ENCODE measurements at places on chromosomes 1 and 21.

DNA sequence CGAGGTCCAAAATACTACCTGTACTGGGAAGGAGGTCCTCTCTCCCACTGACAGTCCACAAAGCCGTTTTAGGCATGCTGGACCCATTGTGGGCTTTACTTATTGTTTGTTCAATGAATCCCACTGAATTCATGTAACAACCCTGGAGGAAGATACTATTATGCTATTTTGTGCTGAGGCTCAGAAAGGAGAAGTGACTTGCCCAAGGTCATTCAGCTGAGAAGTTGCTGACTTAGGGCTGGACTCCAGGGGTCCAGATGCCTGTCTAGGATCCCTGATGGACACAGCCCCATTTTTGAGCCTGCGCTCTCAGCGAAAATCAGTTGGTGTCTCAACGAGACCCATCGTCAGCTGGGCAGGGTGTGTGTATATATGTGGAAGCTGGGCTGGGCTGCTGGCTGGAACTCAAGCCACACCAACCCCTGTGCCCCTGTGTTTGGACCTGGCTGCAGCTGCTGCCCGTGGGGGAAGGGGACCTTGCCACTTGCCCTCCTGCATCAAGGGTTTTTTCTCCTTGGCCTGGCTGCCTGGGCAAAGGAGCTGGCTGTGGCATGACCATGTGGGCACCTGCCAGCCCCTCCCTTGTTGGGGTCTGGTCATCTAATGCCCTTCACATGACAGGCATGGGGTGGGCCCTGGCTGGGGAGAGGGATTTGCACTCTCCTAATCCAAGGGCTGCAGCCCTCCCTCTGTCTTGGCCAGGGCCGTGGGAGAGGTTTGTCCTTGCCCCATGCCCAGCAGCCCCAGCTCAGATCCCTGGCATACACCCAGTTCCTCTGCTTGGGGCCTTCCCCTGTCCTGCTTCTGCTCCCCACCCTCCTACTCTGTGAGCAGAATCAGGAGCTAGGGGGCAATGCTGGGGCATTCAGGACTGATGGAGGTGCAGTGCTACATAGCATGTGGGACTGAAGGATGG is 15.0 kb downstream of the KCNQ4 start:
- DNase-seq = no peak

DNA sequence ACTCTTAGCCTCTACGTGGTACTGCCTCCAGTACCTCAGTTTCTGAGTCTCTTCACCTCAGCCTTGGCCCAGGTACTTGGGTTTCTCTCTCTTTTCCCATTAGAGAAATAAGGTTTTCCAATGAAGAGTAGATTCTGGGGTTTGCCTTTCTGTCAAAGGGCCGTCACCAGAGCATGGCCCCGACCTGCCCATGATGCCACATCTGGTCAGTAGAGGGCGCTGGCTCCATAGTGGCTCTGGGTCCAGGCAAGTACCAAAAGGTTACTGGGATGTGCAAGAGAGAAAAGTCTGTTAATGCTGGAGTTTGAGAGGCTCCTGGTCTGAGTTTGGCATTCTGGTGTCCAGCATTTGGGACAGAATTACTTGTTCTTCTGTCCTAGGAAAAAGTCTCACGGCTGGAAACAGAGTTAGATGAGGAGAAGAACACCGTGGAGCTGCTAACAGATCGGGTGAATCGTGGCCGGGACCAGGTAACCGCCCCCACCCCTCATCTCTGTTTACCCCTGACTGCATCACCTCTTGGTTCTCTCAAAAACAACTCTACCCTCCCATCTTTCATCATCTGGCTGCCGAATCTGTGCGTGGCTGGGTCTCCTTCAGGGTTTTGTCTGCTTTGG is 5.3 kb upstream of the TUFT1 start:
- DNase-seq = no peak

- DNase-seq = no peak
These were observed 549.6 kb downstream of the KIF26B start for GRCh38 chr1:245704341-245704740.

GRCh38 chr1:179169616-179170467 is 59.6 kb downstream of the ABL2 start:
- peak; percentile 67 for DNase-seq

GRCh38 chr1:86061551-86061990 is 95.0 kb downstream of the COL24A1 start:
- no peak for DNase-seq

DNA sequence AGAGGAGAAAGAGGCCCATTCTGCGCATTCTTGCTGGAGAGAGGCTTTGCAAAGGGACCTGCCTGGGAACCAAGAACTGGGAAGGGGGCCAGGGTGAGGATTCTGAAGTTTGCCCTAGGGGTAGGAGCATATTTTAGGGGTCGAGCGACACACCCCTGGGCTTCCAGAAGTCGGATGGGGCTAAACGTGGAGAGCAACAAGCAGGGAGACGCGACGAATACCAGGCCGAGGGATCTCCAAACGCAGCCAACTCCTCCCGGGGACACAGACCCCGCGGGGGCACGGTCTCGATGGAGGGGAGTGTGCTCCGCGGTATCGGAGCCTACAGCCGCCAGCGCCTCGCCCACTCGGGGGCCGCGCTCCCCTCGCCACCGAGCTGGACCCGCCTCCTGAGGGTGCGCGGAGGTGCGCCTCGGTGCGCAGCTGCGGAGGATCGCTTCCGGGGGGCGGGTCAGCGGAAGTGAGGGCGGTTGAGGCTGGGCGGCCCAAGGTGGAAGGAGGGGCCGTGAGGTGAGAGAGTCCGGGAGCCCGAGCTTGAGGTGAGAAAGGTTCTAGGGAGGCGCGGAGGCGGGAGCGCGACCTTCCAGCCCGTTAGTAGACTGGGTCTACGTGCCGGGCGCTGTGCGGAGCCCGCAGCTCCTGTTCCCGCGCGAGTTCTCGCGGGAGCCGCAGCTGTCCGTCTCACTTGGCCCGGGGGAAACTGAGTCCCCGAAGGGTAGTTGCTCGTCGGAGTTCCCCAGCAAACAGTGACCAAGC is at the start of gene MTFR1L:
MTFR1L (plus strand) TSS at position 464 of the 756 bp plus-strand sequence. CDS start 3,151 bp downstream, outside the sequence.
- DNase-seq = no peak

DNA sequence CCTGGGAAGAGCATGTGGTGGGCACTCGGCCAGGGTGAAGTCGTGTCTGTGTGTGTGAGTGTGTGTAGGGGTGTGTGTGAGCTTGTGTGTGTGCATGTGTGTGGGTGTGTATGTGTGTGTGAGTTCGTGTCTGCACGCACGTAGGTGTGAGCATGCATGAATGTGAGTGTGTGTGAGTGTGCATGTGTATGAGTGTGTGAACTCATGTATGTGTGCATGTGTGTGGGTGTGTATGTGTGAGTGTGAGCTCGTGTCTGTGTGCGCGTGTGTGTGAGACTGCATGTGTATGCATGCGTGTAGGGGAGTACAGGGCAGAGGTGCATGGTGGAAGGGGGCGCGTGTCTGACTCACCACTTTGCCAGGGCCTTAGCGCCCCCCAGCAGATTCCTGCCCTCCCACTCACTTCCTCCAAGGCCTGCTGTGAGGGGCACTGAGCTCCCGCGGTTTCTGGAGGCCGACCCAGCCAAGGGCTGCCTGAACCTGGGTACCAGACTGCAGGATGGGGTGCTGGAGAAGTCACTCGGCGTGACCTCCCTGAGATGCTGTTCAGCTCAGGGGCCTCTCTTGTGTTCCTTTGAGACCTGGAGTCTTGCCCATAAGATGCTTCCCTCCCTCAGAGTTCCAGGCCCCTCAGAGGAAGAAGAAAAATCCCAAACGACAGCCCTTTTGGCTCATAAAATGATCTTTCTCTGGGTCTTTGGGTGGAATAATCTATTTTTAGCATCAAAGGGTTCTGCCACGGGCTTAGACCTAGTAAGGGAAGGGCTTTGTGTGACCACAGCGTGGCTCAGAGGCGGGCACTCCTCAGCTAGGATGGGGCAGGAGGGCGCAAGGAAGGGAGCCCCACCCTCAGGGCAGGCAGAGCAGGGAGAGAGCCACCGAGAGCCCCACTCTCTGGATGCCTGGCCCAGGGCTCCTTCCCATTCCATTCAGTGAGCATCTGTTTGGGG is 41.1 kb upstream of the RUNX3 start:
- DNase-seq = no peak

DNA sequence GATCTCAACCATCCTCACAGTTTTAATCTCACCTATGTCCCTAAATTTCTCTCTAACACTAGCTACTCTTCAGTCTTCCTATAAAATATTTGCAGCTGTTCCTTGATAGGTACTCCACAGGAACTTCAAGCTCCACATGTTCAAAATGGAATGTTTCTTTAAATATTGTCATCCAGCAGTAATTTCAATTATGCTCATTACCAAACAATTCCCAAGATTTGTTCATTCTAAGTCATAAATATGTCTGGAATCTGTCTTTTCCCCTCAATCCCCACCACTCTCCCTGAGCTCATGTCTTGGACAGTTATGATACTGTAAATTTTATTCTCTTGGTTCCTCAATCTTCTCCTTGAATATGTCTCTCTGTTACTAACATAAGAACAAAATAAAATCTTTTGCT is 214.4 kb downstream of the NRIP1 start:
- DNase-seq = peak; percentile 47

GRCh38 chr1:55893155-55893554 is 678.0 kb upstream of the USP24 start:
- DNase-seq = no peak

GRCh38 chr1:6348511-6349191 is 44.9 kb downstream of the ACOT7 start:
- no peak for DNase-seq

- DNase-seq = no peak
These were observed 5.8 kb downstream of the PCNT start for GRCh38 chr21:46329796-46330195.

GRCh38 chr1:107795441-107795840 is 169.5 kb downstream of the VAV3 start:
- DNase-seq = no peak

GRCh38 chr1:9716404-9717192 is 65.1 kb downstream of the PIK3CD start:
- no peak for DNase-seq

DNA sequence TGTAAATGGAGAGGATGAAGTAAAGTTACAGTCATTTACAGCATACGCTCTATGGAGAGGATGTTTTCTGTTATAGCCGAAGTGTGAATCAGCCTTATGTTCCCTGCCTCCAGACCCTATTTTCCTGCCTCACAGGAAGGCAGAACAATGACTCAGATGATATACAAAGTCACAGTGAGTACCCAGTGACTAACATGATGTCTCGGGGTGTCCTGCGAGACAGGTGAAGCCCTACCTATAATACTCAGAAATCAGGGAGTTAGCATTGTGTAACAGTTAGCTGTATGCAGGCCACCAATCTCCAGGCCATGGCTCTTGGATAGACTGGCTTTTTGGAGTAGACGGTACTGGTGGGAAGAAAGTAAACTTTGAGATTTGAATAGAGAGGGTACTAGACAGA is 55.6 kb upstream of the FBXO28 start:
- DNase-seq = no peak

DNA sequence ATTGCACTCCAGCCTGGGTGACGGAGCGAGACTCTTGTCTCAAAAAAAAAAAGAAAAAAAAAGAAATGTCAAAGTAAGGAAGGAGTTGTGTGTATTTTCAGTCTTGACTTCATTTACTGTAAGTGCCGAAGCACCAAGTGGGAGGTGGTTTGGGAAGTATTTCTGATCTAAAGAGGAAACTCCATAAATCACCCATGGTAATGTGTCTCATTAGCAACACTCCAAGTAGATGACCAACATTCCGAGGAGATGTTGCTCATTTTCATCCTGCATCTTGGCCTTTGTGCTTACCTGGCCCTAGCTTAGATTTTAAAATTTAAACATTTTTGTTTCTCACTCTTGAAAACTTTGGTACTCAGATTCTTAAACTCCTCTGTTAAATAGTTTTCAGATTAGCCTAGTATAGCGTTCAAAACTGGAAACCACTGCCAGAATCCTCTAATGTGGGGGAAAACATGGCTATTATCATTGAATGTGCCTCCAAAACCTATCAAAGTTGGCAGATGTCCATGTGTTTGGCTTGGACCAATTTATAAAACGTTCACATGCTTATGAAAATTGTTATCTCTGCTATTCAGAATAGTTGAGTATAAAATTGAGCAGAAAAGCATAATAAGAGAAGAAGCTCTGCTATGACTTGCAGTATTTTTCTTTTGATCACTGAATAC is 110.4 kb downstream of the NFIA start:
- no peak for DNase-seq

Data from BJ (cell line).